SJCRH30 (cell line): ENCODE measurements at places on chromosomes 4 and X.
A peak's percentile ranks its signal among the peaks of the same experiment; 100 is the strongest.

DNA sequence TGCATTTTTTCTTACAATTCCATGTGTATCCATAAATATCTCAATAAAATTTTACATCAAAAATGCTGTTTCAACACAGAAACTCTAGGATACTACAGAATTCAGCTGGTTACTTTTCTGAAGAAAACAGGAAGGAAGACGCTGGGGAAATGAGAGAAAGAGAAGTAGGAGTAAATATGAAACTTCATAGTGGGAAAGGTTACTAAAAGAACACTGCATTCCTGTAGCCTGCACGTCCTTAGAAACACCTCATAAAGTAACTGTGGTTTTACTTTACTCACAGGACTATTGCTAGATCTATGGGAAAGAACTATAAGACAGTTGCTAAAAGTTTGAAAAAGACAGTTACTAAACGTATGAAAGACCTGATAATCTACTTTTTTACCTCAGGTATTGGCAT lies 23.1 kb downstream of the ATP11C start:
- H3K4me3 ChIP-seq, result no peak overlapping the region
- DNase-seq, result no peak
- H3K27ac ChIP-seq, result no peak overlapping the region
- H3K36me3 ChIP-seq, result no peaks in the 10 kb centered on the region
- no peaks in the 10 kb centered on the region for H3K4me1 ChIP-seq

DNA sequence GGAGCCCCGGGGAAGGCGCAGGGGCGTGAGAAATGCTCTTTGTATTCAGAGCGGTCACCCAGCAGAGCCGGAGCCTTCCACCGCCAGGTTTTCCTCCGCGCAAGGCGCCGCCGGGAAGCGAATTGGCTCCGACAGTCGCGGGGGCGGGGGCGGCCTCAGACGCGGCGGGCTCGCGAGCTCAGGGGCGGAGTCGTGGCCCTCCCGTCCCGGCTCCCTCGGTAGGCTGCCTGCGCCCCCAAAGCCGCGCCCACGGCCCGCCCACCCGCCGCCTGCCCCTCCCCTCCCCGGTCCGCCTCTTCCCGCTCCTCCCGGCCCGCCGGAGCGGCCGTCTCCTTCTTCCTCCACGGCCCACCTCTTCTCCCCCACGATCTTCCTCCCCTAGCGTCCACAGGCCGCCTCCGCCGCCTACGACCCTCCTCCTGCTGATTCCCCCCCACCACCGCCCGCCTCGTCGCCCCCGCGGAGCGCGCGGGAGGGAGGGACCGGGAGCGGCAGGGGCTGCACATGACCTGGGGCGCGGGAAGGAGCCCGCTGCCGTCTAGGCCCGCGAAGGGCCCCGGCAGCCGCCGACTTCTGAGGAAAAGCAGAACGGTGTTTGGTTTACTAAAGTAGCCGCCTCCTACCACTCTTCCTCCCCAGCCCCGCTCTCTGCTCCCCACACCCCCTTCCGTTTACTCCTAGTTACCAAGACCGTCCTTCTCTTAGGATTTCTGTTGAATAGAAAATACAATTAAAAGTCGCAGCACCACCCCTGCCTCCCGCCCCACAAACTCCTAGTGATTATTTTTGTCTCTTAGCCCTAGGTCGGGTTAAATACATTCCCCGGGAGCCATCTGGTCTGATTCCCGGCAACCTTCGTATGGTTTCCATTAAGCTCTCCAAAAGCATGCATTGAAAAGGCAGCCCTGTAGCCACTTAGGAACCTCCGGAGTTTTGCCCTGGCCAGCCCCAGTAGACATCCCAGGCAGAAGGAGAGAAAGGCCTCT lies 53.2 kb downstream of the C4orf51 start:
- H3K27ac ChIP-seq, result peak overlapping the region; percentile 93
- no peaks in the 10 kb centered on the region for H3K36me3 ChIP-seq
- peak overlapping the region; percentile 77 for H3K4me3 ChIP-seq
- DNase-seq, result peak; percentile 91

GRCh38 chrX:83022020-83022419 lies 486.1 kb upstream of the POU3F4 start:
- no peaks in the 10 kb centered on the region for H3K27me3 ChIP-seq
- H3K4me1 ChIP-seq, result no peaks in the 10 kb centered on the region
- no peak overlapping the region for H3K27ac ChIP-seq
- no peaks in the 10 kb centered on the region for H3K36me3 ChIP-seq

- no peaks in the 10 kb centered on the region for H3K36me3 ChIP-seq
- no peak overlapping the region for H3K27ac ChIP-seq
- no peak for DNase-seq
- H3K4me1 ChIP-seq, result no peaks in the 10 kb centered on the region
Measured at GRCh38 chr4:18923496-18924161, 902.1 kb upstream of the LCORL start.

DNA sequence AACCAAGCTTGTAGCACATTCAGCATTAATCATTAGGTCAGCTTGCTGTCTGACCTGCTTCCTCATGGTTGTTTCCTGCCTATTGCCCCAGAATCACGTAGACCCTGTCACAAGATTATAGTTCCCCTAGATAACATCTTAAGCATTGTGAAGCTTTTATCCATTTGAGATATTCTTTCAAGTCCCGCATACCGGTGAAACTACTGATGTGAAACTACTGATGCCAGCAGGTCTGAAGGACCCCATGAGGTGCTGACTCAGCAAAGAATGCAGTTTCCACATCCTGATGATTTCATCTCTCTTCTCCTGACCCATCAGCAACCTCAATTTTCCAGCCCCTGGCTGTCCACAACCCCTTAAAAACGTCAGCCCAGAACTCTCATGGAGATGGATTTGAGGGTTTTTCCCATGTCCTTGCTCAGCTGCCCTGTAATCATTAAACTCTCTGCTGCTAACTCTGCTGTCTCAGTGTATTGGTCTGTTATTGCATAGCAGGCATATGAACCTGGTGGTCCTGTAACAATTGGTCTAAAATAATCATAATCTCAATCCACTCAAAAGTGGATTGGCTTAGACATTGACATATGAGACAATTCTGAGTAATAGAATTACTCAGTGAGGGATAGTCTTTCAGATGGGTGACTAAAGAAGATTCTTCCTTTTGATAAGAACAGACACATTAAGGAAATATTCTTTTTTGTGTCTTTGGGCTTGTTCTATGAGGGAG lies 26.3 kb upstream of the UBA6 start:
- no peaks in the 10 kb centered on the region for H3K27me3 ChIP-seq
- H3K4me3 ChIP-seq, result no peak overlapping the region
- DNase-seq, result no peak
- no peaks in the 10 kb centered on the region; the same call in 1 of the 2 replicates for H3K4me1 ChIP-seq
- no peaks in the 10 kb centered on the region for H3K36me3 ChIP-seq
- H3K27ac ChIP-seq, result no peak overlapping the region

- H3K4me1 ChIP-seq, result peaks cover 3% of the 10 kb centered on the region; the same call in 1 of the 2 replicates
- peak; percentile 41 for DNase-seq
- H3K27me3 ChIP-seq, result no peaks in the 10 kb centered on the region
- H3K4me3 ChIP-seq, result peak overlapping the region; percentile 98
- no peaks in the 10 kb centered on the region for H3K36me3 ChIP-seq
Measured at GRCh38 chr4:159103384-159103990, 608 bp downstream of the RAPGEF2 start.

- H3K27ac ChIP-seq, result no peak overlapping the region
- no peaks in the 10 kb centered on the region for H3K36me3 ChIP-seq
Measured at GRCh38 chrX:10904220-10904619, 206.9 kb upstream of the HCCS start.

- H3K4me1 ChIP-seq, result no peaks in the 10 kb centered on the region
- H3K27me3 ChIP-seq, result 0 out of 2 replicates have a peak, but pooled peaks cover 3% of the 10 kb centered on the region
- H3K27ac ChIP-seq, result no peak overlapping the region
- no peak for DNase-seq
Measured at GRCh38 chr4:12458621-12459020, 1025.5 kb downstream of the RAB28 start.

GRCh38 chr4:159298502-159298901 lies 195.6 kb downstream of the RAPGEF2 start:
- H3K4me1 ChIP-seq, result no peaks in the 10 kb centered on the region
- no peaks in the 10 kb centered on the region for H3K36me3 ChIP-seq
- DNase-seq, result peak; percentile 0
